ENCODE measurements at places on chromosomes 4 and X.
A peak's percentile ranks its signal among the peaks of the same experiment; 100 is the strongest.

- DNase-seq = no peak
Observed at GRCh38 chr4:174591243-174592021, 69.1 kb upstream of the HPGD start.

DNA sequence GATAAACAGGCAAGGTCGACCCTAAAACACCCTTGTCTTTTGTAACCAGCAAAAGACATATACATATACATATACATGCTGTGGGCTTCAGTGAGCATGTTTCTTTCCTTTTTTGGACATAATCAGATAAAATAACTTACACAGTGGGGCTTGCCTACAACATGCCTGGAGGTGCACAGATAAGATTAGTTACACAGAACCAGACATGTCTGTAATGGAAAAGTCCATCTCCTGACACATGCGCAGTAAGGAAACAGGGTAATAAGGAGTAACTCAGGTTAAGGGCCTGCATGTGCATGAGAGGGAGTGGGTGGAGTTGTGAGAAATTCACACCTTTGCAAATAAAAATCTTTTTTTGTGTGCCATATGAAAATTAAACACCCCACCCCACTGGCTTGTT, 3.4 kb downstream of the UGT2A1 start:
- no peak for DNase-seq

DNA sequence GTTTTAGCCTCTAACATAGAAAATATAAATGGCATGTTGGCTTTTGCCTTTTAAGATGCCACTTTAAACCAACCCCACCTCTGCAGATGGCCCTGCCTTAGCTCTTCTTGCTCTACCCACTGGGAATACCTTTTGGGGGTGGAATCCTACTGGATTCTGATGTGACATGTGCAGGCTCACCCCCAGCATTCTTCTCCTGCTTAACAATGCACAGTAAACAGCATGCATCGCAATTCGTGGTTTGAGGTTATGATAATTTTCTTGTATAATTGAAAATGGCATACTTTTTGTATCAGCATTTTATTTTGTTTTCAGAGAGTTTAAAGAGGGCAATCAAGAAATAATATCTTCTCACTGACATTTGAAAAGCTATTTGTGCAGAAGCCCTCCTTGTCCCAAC, 167.9 kb downstream of the AREG start:
- no peak for DNase-seq

GRCh38 chr4:159719531-159719930, 616.7 kb downstream of the RAPGEF2 start:
- no peak for DNase-seq

DNA sequence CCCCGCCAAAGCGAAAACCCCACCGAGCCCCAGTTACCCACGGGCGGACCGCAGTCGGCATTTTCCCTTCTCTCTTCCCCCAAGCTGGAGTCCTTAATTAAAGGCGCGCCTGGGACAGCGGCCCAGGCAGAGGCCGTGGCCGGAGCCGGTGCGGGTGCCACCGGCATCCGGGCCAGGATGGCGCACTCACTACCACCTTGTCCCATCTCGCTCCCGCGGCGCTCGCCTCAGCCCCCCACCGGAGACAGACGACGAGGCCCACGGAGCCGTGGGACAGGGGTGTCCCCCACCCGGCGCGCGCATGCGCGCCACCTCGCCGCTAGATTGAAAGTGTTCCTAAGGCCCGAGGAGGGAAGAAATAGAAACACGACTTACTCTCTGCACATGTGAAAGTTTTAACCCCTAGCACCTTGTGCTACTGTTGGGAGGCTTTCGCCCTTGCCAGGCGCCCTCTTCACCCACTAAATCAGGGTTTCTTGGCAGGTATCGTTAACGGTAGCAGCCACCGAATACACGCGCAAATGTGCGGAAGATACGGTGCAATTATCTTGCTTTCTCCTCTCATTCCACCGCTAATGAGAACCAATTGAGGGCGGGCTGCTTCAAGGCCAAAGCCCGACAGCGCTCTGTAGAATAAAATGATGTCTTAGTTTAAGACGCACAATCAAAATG, 64.3 kb upstream of the CCDC160 start:
- peak; percentile 57 for DNase-seq

- no peak for DNase-seq
Observed at GRCh38 chr4:92406488-92406887, 102.7 kb downstream of the GRID2 start.

DNA sequence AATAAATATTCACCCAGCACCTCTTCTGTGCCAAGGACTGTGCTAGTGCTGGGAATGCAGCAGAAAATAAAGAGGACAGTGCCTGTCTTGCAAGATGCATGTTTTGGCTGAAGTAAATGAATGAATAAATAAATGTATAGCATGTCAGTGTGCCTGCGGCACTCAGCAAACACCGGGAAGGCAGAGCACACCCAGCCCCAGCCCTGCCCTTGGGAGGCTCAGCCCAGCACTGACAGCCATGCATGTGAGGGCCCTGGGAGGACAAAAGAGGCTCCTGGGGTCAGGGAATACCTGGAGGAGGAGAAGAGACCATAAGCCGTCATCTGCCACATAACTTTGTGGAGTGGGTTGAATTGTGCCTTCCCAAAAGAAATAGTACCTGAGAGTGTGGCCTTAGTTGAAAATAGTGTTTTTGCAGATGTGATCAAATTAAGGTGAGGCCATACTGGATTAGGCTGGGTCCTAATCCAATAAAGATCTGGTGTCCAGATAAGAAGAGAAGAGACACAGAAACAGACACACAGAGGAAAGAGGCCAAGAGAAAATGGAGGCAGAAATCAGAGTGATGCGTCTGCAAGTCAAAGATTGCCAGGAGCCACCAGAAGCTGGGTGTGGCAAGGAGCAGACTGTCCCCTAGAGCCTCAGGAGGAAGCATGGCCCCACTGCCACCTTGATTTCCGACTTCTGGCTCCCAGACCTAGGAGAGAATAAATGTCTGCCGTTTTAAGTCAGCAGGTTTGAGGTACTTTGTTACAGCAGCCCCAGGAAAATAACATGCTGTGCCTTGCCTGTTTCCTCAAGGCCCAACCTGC, 16.3 kb downstream of the C4orf50 start:
- no peak for DNase-seq

DNA sequence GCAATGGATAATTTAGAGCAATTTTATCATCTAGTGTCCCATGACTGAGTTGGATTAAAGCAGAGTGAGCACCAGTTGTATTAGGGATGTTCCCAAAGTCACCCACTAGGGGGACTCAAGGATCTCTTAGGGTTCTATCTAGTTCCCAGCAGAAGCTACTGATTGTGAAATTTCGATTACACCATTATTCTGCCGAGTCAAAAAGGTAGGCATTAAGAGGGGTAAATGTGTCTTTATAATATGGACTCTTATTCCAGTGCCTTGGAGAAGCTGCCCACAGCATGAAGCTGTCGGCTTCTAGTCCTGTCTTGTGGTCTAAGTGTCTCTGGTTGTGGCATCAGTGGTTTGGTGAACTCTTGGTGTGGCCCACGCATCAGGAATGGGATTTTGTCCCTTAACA, 53.3 kb downstream of the RGS12 start:
- DNase-seq = no peak

GRCh38 chr4:164977243-164978164, at the start of gene TRIM61:
Gene TRIM61, minus strand, starts transcription at chr4:164977657. Its CDS starts 7,655 bp downstream, at chr4:164970002.
- peak; percentile 59 for DNase-seq

Data from activated CD4-positive, alpha-beta memory T cell treated with anti-CD3 and anti-CD28 coated beads, Interleukin-2, amount 10 ng/mL, durations not matched to agents 7 days and 5 days (primary cell).